ENCODE measurements at places on chromosomes 5 and 9.

GRCh38 chr9:81225596-81225995 is 463.8 kb downstream of the TLE1 start:
- no peak for DNase-seq

GRCh38 chr9:95193067-95193466 is 124.4 kb downstream of the FANCC start:
- no peak for DNase-seq

- no peak for DNase-seq
Observed at GRCh38 chr5:85843535-85843934, 774.2 kb upstream of the COX7C start.

GRCh38 chr9:17630531-17630949 is 51.7 kb downstream of the SH3GL2 start:
- no peak for DNase-seq

DNA sequence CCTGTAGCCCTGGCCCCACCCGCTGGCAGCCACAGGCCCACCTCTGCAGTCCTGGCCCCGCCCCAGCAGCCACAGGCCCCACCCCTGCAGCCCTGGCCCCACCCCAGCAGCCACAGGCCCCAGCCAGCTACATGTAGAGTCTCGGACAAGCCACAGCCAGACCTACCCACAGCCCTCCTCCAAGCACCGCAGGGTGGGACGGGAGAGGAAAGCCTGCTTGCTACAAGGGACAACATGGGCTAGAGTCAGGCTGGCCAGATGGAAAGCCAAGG is 49.5 kb upstream of the SARDH start:
- no peak for DNase-seq

- DNase-seq, result no peak
Observed at GRCh38 chr9:35617548-35617947, 665 bp downstream of the CD72 start.
